ENCODE measurements at places on chromosomes 3 and 15. TPM values are rescaled to one million over a fixed set of nuclear protein-coding genes. Genes with fewer than 3 reads are reported as not detected.
A peak's percentile ranks its signal among the peaks of the same experiment; 100 is the strongest.

DNA sequence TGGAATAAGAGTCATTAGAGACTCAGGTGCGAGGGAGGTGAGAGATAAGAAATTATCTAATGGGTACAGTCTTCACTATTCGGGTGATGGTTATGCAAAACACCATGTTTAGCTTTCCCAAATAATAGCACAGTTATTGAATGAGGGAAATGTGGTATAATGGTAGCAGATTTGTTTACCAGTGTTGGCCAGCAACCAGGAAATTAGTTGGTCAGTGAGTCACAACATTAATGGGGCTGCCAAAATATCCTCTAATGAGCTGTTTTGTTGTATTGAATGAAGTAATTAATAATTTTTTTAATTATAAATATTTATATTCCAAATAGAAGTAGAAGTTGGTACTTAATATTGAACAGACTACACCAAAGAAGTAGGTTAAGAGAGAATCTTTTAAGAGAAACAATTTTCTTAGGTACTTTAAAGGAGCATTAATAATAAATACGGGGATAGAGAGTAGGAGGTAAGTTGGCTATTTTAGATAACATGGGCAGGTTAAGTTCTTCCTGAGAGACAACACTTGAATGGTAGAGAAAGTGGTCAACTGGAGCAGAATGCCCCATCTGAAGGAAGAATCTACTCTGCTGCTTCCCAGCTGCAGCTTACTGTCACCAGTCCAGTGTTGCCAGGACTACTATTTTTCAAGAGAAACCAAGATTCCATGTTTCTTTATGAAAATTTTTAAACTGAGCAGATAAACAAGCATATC is 218.8 kb downstream of the UBE2E2 start:
- H3K4me1 ChIP-seq, result no peaks in the 10 kb centered on the region
- H3K27ac ChIP-seq, result no peak overlapping the region
- no peak overlapping the region for H3K4me3 ChIP-seq
- no peak for DNase-seq
- H3K36me3 ChIP-seq, result no peaks in the 10 kb centered on the region

DNA sequence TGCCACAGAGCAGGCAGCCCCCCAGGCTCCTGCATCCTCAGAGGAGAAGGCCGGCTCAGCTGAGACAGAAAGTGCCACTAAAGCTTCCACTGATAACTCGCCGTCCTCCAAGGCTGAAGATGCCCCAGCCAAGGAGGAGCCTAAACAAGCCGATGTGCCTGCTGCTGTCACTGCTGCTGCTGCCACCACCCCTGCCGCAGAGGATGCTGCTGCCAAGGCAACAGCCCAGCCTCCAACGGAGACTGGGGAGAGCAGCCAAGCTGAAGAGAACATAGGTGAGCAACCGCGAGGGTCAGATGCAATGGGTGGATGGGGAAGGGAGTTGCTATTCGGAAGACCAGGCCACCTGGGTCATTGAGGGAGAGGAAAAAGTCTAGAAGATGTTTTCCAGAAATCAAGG is 53.0 kb downstream of the GAP43 start:
- no peak for DNase-seq
- H3K4me1 ChIP-seq, result no peaks in the 10 kb centered on the region
- no peak overlapping the region for H3K27ac ChIP-seq
- no peaks in the 10 kb centered on the region for H3K36me3 ChIP-seq
- H3K4me3 ChIP-seq, result no peak overlapping the region

DNA sequence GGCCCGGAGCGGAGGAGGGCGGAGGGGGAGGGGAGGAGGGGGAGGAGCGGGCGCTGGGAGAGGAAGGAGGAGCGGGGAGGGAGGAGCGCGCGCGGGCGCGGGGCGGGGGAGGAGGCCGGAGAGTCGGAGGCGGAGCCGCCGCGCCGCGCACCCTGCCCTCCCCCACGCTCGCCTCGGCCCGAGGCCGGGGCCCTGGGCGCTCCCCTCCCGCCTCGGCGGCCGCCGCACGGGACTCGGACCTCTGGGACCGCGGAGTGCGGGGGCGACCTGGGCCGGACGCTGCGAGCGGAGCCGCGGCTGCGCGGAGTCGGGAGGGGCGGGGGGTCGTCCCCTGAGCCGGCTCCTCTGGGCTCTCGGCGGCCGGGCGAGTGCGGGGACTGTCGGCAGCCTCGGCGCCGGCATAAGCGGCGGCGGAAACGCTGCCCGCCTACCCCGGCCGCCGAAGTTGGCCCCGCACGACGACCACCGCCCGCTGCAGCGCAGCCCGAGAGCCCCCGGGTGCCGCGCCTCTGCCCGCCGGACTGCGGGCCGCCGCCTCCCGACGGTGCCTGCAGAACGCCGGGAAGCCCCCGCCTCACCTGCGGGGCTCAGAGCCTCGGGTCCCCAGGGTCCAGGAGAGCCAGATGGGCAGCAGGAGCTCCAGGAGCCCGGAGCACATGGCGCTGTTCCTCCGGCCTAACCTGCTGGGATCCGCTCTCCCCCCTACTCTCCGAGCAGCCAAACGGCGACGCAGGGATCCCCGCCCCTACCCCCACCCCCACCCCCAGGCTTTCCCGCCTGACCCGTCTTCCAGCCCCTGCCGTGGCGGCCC is 406 bp upstream of the GABRB3 start:
- H3K27me3 ChIP-seq, result no peaks in the 10 kb centered on the region
- H3K27ac ChIP-seq, result no peak overlapping the region
- H3K4me1 ChIP-seq, result no peaks in the 10 kb centered on the region
- DNase-seq, result no peak

DNA sequence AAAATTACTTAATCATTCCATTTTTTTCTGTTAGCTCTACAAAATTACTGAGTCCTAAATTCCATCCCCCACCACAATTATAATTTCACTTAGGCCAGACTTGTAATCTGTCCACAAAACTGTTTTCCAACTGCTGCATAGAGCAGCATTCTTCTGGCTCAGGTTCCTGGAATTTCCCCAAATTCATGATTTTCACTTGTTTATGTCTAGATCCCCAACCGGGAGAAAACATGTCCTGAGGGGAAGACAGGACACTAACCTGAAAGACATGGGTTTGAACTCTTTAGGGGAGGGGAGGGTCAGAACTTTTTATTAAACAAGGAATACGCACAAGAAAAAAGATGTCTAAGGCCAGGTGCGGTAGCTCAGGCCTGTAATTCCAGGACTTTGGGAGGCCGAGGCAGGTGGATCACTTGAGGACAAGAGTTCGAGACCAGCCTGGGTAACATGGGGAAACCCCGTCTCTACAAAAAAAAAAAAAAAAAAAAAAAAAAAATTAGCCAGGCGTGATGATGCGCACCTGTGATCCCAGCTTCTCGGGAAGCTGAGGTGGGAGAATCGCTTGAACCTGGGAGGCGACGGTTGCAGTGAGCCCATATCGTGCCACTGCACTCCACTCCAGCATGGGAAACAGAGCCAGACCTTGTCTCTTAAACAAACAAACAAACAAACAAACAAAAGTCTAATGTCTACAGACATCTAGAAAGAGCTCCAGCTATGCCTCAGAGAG is 1.5 kb downstream of the ETFA start:
- H3K4me3 ChIP-seq, result peak overlapping the region; percentile 71
- H3K27me3 ChIP-seq, result no peaks in the 10 kb centered on the region
- no peak overlapping the region for H3K27ac ChIP-seq
- no peak for DNase-seq
- H3K4me1 ChIP-seq, result no peaks in the 10 kb centered on the region

DNA sequence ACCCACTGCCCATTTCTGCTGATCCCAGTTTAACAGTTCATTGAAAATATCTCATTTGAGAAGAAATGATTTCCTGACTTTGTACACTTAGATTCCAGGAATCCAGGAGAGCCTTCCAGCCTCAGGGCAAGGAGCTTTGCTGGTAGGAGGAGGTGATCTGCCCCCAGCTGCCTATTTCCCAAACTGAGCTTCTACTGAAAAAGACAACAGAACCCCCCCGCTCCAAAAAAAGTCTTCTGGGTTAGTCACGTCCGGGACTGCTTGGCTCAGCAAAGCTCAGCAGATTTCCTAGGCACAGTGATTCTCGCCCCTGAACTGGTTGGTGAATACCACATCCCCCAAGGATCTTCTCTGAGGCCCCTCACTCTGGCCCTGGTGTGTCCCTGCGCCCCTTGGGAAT is 13.1 kb downstream of the SLC6A6 start:
- no peaks in the 10 kb centered on the region for H3K27me3 ChIP-seq
- no peak overlapping the region for H3K4me3 ChIP-seq
- H3K27ac ChIP-seq, result no peak overlapping the region
- H3K4me1 ChIP-seq, result no peaks in the 10 kb centered on the region
- DNase-seq, result no peak
- no peaks in the 10 kb centered on the region for H3K36me3 ChIP-seq

GRCh38 chr3:72054976-72055375 is 270.0 kb upstream of the PROK2 start:
- H3K36me3 ChIP-seq, result no peaks in the 10 kb centered on the region
- no peak overlapping the region for H3K4me3 ChIP-seq
- DNase-seq, result no peak
- no peak overlapping the region for H3K27ac ChIP-seq
- no peaks in the 10 kb centered on the region for H3K27me3 ChIP-seq

GRCh38 chr3:107216711-107217110 is 160.5 kb upstream of the CCDC54 start:
- H3K27me3 ChIP-seq, result no peaks in the 10 kb centered on the region
- DNase-seq, result no peak
- no peak overlapping the region for H3K27ac ChIP-seq
- no peaks in the 10 kb centered on the region for H3K36me3 ChIP-seq

DNA sequence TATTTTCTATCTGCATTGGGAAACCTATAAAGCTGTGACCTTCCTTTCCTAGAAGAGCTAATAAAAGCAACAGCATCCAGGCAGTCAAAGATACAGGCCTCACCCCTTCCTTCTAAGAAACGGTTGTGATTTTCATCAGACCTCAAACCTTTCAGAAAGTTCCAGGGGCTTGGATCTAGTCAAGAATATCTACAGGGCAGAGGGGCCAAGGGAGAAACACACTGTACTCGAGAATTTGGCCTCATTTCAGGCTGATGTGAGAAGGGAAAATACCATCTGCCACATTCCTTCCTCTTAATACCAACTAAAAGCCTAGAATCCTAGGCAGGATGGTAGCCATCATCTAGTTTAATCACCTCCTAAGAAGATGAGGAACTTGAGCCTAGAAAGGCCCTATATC is 24.5 kb upstream of the BCL6 start:
- no peaks in the 10 kb centered on the region for H3K4me1 ChIP-seq
- H3K27ac ChIP-seq, result no peak overlapping the region
- no peak overlapping the region for H3K4me3 ChIP-seq
- DNase-seq, result no peak
- no peaks in the 10 kb centered on the region for H3K36me3 ChIP-seq

- no peak overlapping the region for H3K4me3 ChIP-seq
- peaks cover 10% of the 10 kb centered on the region for H3K27me3 ChIP-seq
- H3K27ac ChIP-seq, result no peak overlapping the region
- no peak for DNase-seq
- no peaks in the 10 kb centered on the region for H3K4me1 ChIP-seq
- H3K36me3 ChIP-seq, result no peaks in the 10 kb centered on the region
Observed at GRCh38 chr15:79212589-79213157, 69.8 kb upstream of the ANKRD34C start.

DNA sequence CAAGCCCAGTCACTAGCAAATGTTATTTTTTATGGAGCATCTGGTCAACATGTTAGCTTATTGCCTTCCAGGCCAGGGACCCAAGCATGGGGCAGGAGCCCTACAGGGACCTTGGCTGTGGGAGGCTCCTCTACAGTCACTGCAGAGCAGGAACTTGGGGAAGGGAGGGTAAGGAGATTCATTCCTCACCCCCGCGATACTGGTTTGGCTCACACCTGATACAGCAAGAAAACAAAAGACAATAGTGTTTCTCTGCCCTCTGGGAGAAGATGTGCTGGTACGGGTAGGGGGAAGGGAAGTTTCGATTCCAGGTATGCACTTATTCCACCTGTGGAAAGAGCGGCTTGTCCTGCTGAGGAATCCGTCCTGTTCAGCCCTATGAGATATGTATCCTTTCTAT is 77.6 kb downstream of the SLC12A8 start:
- H3K36me3 ChIP-seq, result no peaks in the 10 kb centered on the region
- no peak for DNase-seq
- no peaks in the 10 kb centered on the region for H3K27me3 ChIP-seq
- peaks cover 5% of the 10 kb centered on the region for H3K4me1 ChIP-seq

Gene SCAANT1
- not detected for total RNA-seq

Gene SLC9C1
- 0.49 TPM for total RNA-seq

Gene C3orf49
- not detected for total RNA-seq

Gene STAB1
- 216 TPM for total RNA-seq

Gene CCDC51
- total RNA-seq, result 2.6 TPM

Gene BSN
- total RNA-seq, result 0.29 TPM
